GM18507 (cell line): ENCODE measurements at places on chromosomes 6 and 20.

DNA sequence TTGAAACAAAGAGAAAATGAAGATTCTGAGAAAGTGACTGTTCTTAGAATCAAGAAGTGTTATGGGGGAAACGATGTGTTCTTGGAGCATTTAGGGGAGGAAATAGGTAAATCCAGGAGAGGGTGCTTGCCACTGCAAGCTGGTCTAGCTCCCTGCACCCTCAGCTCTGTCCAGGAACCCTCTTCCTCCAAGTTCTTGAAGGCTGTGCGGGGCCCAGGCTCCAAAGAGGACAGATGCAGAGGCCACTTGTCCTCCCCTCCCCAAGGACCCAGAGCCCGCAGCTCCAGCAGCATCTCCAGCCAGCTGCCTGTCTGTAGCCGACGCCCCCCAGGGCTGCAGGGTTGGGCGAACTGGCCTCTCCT, 87.9 kb downstream of the CDC5L start:
- no peak for DNase-seq

DNA sequence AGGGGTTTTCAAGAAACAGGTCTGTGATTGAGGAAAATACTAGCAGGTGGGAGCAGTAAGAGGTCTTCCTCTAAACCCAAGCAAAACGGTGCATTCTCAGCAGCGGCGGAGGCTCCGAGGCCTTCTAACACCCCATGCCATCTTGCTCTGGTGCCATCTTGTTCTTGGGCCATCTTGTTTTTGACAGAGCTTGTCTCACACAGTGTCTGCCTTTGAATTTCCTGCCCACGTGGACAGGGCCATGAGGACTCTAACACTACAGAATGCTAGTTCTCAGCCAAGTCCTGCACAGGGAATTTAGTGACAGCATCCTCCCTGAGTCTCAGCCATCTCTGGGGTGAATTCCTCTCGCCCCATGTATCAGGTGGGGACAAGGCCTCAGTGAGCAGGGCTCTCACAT, 76.4 kb downstream of the PSMG4 start:
- DNase-seq, result no peak

DNA sequence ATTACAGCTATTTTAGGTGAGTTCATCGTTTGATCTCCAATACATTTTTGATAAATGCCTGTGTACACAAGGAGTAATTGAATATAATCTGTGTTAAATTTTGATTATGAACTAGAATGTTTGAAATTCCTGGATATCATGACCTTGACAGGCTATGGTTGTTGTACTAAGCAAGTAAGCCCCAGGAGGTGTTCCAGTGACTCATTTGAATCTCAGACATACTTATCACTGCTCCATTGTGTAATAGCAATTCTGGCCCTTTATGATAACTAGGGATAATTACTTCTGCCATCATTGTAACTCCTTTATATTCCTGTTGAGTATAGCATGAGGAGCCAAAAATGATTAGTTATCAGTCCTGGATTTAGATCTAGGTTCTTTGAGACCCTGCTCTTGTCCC, 1424.6 kb upstream of the ADGRB3 start:
- DNase-seq, result no peak

DNA sequence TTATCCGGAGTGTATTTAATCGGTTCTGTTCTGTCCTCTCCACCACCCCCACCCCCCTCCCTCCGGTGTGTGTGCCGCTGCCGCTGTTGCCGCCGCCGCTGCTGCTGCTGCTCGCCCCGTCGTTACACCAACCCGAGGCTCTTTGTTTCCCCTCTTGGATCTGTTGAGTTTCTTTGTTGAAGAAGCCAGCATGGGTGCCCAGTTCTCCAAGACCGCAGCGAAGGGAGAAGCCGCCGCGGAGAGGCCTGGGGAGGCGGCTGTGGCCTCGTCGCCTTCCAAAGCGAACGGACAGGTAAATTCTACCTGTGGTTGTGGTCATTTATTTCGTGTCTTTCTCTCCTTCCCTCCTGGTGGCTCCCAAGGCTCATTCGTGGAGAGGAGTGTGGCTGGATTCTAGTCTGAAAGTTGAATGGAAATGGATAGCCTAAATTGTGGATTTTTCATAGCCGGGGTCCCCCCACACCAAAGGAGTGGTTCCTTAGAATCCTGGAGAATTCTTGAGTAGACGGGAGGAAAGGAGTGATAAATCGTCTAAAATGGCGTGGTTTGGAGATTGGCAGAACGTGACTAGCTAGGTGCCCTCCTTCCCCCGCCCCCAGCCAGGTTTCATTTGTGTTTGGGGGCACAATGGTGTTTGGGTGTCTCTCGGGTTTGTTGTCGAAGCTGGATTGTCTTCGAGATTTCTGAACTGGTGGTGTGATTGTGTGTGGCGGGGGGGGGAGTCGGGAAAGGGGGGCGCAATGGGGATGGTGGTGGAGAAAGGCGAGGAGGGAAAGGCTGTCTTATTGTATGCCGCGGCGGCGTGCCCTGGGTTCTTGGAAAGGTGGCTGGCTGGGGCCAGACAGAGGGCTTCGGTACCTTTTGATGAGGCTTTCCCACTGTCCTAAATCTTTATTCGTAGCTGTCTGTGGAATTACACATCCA, 673 bp downstream of the MARCKS start:
- no peak for DNase-seq

- no peak for DNase-seq
Observed at GRCh38 chr6:78947962-78948361, 80.6 kb downstream of the IRAK1BP1 start.

DNA sequence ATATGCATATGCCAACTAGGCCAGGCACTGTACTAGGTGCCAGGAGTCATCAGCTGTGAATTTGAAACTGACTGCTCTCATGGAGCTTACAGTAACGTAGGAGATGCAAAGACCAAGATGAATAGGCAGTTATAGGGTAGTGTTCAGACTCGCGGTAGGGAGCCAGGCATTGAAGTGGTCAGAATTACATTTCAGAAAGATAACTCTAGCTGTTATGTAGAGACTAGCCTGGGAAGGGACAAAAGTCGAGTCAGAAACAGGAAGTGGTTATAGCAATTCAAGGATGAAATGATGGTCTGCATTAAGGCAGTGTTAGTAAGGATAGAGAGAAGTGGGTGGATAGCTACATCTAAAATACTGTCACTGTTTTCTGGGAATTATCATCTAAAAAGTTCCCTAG, 56.6 kb downstream of the PCMT1 start:
- DNase-seq, result no peak
